ENCODE measurements at places on chromosomes 5 and 9.

DNA sequence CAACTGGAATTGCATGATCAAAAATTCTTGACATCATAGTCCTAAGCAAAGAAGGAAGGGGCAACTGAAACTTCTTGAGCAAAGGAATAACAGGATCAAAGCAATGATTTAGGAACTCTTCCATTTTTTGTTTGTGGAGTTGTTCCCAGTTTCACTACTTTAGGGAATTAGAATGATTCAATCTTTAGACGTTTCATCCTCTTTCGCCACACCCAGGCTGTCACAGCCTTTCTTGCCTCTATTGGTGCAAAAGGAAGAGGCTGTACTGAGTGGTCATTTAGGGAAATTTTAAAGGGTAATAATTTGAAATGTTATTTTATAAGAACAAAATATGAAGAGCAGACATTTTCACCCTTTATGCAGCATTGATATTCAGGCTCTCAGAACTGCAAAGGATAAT, 1026.0 kb upstream of the ARRDC3 start:
- no peak for DNase-seq

- DNase-seq: peak; percentile 28
These were observed 31.8 kb downstream of the MAP1B start for GRCh38 chr5:72138943-72139521.

DNA sequence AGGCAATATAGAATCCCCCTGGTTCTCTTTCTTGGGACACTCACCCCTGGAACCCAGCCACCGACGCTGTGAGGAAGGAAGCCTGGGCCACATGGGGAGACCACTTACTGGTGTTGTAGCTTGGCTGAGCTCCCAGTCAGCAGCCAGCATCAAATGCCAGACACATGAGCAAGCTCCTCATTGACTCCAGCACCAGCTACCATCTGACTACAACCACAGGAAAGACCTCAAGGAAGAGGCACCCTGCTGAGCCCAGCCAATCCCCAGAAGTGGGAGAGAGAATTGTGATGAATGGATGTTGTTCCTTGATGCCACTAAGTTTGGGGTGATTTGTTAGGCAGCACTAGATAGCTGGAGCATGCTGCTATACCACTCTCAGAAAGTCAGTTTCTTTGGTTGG, 36.0 kb downstream of the BNIP1 start:
- no peak for DNase-seq

- no peak for DNase-seq
These were observed 6.2 kb downstream of the NLN start for GRCh38 chr5:65728218-65728617.

GRCh38 chr9:60545878-60546385, 368.3 kb upstream of the SPATA31A5 start:
- no peak for DNase-seq

- no peak for DNase-seq
These were observed 1.8 kb downstream of the PPP1R2B start for GRCh38 chr5:156851880-156852279.

DNA sequence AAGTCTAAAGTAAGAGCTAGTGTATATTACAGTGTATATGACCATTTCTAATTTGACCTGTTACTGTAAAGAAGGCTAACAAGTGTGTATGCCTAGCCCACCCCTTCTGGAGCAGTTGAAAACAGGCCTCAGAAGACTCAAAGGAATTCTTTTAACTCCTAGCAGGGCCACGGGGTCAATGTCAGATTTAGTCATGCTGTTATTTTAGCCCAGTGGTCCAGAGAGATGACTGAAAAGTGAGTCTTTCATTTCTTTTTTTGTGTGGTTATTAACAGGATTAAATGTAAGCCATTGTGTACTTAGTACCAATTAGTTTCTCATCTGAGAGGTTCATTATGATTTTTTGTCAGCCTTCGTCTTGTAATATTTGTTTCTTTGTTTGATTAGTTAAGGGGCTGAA, 24.4 kb downstream of the ZCCHC7 start:
- DNase-seq: no peak

DNA sequence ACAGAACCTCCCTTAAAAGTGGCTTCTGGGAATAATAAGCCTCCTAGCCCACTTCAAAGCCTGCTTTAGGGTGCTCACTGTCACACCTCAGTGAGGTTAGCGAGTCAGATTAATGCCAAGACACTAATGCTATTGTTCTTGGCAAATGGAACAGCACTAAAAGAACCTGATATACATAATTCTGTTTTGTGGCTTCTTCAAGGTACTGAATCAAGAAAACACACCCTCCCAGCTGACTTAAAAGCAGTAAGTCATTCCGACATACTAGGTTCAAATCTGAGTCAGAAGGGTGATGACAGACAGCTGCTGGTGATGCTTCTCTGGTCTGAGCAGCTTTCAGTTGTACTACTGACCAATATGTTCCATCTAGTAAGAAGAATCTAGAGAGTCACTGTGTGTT, 121.6 kb downstream of the OXCT1 start:
- DNase-seq: peak; percentile 68

GRCh38 chr5:13606051-13606450, 338.4 kb downstream of the DNAH5 start:
- DNase-seq: no peak

GRCh38 chr5:76125346-76125745, 42.2 kb downstream of the SV2C start:
- no peak for DNase-seq

Measured in stimulated activated naive CD8-positive, alpha-beta T cell treated with anti-CD3 and anti-CD28 coated beads, Interleukin-15, amount 100 ng/mL, for 72 hours (primary cell).